CD4-positive, alpha-beta T cell treated with Interleukin-10 for 1 hour (primary cell): ENCODE measurements at places on chromosomes 2 and 18.

DNA sequence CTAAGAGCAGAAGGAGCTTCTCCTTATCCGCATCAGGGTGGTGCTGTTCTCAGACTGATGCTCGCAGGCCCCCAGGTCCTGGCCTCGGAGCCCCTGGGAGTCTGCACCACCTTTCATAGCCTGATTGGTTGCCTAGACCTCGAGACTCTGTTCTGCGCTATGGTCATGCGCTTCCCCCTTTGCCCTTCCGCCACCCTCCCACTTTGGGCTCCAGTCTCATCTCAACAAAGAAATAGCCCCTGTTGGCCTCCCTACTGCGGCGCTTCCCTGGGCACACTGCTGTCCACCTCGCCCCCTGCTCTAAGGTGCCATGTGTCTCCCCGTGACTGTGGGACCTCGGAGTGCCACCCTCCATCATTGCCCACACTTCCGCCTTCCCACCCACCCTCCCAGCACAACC is 102.9 kb upstream of the TWIST2 start:
- DNase-seq = no peak

- no peak for DNase-seq
Measured at GRCh38 chr2:85719609-85720240, 25.6 kb downstream of the GNLY start.

DNA sequence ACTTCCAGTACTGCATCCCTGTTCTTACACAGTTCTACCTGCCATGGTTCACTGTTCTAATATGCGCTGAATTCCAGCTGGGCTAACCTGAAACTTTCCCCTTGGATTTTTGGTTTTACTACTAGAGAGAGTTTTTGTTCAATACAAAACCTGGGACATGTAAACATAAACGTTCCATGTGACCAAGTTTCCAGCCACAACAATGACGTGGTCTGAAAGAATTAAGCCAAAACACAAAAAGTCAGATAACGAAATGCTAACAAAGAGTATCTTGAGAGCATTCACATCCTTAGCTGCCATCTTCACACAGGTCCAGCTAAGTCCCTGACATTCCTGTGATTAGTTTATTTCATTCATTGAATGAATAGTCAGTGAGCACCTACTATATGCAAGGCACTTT is 467.0 kb upstream of the PKDCC start:
- DNase-seq = no peak

DNA sequence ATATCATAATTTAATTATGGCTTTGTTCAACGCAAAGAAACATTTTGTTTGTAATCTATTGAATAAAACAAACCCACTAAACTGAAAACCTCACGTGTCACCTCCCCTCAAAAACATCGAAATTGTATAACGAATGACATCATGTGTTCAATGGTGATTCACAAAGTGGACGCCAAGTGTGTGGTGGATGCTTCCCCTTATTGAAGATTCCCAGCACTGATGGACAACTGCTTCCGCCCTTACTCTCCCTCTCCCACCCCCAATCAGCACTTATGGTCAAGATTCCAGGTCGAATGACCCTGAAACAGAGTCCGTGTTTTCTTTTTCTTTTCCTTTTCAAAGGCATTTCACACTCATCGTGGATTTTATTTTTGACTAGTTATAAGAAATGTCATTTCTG is 383.0 kb upstream of the SMIM21 start:
- DNase-seq = no peak

GRCh38 chr2:181104512-181105115 is 124.2 kb downstream of the UBE2E3 start:
- DNase-seq = peak; percentile 68

DNA sequence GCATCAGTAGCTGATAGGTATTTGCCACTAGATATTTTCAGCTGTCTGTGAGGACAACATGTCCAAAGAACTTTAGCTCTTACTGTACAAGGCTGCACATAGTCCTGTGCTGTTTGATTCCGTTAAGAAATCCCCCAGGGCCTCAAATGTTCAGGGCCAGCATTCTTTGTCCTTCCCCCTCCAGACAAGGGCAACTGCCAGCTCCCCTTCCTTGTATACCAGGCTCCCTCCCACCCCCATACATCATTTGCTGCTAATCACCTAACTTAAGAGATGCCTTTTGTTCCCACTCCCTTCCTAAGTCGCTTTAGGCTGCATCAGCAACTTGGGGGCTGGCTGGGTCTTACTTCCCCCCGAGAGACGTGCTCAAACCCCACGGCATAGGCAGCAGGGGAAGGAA is 138.7 kb downstream of the CDH20 start:
- no peak for DNase-seq
